AG20443 (cell line): ENCODE measurements at places on chromosomes 5 and 9.

GRCh38 chr5:167790462-167791260 is 500.8 kb upstream of the WWC1 start:
- DNase-seq, result peak; percentile 78

GRCh38 chr5:160021831-160022446 is 13.0 kb downstream of the TTC1 start:
- DNase-seq, result peak; percentile 74

- DNase-seq, result peak; percentile 85
Observed at GRCh38 chr5:139422307-139422893, 16.9 kb downstream of the DNAJC18 start.

GRCh38 chr5:148960070-148960769 is 102.6 kb downstream of the SH3TC2 start:
- no peak for DNase-seq

DNA sequence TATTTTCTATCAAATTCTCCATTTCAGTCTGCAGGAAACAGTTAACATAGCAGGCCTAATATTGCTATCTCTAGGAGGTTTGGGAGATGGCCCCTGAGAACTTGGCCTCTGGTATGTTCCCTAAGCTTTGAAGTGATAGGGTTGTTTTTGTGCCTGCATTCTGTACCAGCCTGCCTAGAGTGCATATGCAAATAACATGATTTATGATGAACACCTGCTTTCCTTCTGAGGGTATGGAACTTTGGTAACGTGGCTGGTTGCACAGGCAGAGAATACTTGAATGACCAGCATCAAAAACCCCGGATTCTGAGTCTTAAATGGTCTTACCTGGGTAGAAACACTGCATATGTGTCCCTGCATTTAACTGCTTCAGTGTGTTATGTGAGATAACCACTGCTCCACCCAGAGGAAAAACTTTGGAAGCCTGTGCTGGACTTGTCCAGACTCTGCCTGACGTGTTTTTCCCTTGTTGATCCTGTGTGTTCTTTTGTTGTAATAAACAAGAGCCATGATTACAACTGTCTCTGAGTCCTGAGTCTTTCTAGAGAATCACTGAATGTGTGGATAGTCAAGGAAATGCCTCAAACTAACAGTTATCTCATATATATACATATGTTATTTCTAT is 111.3 kb upstream of the ABCA1 start:
- DNase-seq, result no peak

GRCh38 chr5:6601271-6601670 is 31.6 kb downstream of the NSUN2 start:
- DNase-seq, result no peak

- peak; percentile 19 for DNase-seq
Observed at GRCh38 chr5:54792611-54793404, 192.6 kb downstream of the ESM1 start.

DNA sequence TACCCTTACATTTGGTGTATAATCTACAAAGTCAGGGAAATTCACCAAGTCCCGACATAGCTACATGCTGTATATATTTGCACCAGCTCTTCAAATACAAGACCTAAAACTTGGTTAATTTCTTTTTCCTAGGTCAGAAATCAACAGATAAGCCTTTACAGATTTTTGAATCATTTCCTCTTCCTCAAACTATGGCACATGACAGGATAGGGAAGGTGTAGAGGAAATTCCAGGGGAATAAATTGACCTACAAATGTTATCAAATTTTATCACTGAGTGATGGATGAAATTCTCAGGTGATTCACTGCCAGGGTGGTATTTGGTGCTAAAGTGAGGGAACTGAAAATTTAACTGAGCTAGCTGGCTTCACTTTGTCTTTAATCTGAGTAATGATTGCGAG is 360.0 kb downstream of the BNC2 start:
- no peak for DNase-seq

DNA sequence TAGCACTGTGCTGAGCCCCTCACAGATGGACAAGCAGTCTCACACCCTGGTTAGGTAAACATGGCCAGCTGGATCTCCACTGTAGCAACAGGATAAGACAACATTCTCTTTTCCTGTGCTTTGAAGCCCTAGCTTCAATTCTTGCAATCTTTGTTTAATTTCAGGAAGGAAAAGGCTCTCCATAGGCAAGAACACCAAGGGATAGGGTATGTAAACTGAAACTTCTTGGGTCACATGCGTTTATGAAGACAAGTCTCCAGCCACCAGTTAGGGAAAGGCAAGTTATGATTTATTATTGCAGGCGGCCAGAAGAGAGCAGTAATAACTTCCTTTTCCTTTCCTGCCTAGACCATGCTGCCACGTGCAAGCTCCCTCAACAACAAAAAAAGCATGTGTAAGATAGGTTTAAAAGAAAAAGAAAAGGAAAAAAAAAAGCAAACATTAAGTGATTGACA is 50.1 kb upstream of the POU5F2 start:
- DNase-seq, result no peak

GRCh38 chr5:2039180-2039531 is 156.4 kb upstream of the IRX4 start:
- DNase-seq, result no peak

GRCh38 chr5:14395411-14395810 is 186.2 kb upstream of the OTULINL start:
- no peak for DNase-seq

- DNase-seq, result peak; percentile 2
Observed at GRCh38 chr9:129038109-129038852, 1.9 kb downstream of the MIGA2 start.

DNA sequence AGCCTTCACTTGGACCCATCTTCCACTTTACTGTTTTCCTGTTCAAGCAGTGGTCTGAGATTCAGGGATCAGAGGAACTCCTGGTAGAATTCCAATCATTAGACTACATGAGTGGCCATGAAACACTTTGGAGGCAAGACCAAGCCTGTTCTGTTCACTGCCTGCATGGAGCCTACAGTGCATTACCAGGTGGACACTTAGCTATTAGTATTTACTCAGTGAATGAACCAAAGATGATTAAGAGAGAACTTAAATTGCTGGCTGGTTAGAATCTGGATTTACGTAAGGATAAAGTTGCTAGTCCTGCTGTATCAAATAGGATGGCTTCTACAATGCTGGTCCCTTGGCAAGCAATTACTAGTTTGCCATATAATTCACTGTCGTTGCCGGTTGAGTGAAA is 245.5 kb downstream of the ARRDC3 start:
- DNase-seq, result no peak

GRCh38 chr5:35393901-35394300 is 163.6 kb upstream of the PRLR start:
- no peak for DNase-seq
